Uterus (tissue), 4 donors: ENCODE measurements at places on chromosomes 1 and 21.

DNA sequence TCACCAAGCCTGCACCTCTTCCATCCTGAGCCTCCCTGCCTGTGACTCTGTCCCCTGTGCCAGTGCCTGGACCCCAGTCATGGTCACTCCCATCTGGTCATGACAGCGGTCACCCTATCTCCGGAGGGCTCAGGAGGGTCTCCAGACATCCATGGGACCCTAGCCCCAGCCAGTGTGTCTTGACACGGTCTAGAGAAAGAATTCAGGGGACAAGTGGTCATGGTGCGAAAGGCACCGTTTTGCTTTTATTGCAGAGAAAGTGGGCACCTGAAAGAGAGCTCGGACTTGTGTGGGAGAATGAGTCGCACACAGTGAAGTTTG, 4.7 kb upstream of the RIPK4 start:
- no peak for DNase-seq

- no peak for DNase-seq
Observed at GRCh38 chr1:83058327-83058726, 940.6 kb downstream of the TTLL7 start.

DNA sequence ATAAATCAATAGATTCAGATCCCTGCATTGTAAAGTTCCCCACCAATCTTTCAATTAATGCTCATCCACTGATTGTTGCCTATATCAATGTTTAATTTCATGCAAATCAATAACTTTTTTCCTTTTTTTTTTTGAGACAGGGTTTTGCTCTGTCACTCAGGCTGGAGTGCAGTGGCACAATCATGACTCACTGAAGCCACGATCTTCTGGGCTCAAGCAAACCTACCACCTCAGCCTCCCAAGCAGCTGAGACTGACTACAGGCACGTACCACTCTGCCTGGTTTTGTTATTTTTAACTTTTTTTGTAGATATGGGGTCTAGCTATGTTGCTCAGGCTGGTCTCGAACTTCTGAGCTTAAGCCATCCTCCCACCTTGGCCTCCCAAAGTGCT, 25.7 kb downstream of the DIO1 start:
- DNase-seq, result no peak

DNA sequence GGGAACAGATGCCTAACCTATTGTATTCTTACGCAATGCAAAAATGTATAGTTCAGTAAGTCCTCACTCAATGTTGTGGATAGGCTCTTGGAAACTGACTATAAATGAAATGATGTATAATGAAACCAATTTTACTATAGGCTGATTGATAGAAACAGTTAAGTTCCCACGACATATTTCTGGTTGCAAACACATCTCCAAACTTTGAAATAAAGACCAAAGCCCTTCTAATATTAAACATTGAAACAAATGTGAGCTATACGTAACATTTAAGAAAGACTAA, 29.1 kb downstream of the MAP3K21 start:
- DNase-seq, result no peak

- DNase-seq, result no peak
Observed at GRCh38 chr1:6587261-6588005, 7.6 kb downstream of the ZBTB48 start.

DNA sequence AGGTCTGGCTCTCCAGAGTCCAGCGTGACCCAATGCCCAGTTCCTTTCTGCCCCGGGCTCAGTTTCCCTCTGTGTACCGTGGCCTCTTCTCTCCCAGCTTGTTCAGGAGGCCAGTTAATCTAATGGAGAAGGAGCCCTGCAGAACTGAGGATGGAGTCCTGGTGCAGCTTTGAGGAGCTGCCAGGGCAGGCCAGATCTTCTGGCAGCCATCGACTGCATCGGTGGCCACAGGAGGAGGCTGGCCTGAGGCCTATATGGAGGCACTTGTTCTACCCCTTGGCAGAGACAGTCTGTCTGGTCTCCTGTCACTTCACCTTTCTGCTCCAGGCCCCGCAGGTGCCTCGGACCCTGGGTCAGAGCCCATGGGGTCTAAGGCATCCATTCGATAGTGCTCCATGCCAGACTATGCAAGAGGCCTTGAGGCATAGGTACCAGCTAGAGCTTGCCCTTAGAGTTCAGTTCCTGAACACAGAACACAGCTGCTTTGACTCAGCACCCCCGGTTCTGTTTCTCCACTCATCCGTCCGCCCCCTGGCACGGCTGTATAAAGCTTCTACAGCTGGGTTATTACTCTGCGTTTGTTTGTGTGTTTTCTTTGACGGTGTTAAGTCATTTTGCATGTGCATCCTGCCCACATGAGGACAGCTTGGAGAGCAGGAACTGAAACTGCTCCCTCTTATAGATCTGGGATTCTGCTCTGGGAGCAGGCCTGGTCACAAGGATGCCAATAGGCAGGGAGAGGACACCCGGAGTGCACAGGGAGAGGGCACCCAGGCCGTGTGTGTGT, 18.5 kb upstream of the LRRN2 start:
- DNase-seq, result no peak
